ENCODE measurements at places on chromosomes 16 and 17.

- DNase-seq = no peak
Observed at GRCh38 chr16:5925850-5926249, 828.3 kb upstream of the EEF2KMT start.

GRCh38 chr17:77466140-77466539 is 325.4 kb downstream of the SEC14L1 start:
- no peak for DNase-seq

- DNase-seq = no peak
Observed at GRCh38 chr17:61426482-61427304, 25.5 kb upstream of the TBX4 start.

DNA sequence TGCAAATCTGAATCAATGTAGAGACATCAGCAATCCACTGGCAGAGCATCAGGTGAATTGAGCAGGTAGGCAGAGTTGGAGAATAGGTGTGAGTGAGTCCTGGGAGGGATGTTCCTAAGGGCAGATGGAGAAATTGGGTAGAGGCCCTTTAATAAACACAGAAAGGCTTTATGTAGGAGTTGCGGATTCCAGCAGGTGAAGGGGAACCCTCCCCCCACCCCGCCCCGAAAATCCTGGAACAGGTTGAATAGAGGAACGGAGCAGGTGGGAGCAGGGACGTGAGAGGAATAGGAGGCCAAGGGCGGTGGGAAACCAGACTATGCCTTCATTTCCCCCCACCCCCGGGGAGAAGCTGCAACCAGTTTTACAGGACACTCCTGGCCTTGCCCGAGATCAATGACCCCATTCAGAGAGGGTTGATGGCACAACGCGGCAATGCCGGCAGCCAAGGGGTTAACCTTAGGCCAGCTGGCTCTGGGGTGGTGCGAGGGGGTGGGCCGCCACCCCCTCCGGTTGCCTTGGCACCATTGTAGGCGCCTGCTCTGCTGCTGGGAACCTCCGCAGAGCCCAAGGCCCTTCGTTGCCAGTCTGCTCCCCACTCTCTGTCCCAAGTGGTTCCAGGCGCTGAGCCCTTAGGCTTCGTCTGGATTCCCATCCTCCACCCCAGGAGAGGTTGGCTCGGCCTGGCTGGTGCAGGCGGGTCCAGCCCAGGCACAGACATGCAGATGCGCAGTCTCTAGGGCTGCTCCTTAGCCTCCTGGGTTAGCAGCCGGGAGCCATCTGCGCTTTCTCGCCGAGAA is 814 bp upstream of the RUNDC3A start:
- no peak for DNase-seq

DNA sequence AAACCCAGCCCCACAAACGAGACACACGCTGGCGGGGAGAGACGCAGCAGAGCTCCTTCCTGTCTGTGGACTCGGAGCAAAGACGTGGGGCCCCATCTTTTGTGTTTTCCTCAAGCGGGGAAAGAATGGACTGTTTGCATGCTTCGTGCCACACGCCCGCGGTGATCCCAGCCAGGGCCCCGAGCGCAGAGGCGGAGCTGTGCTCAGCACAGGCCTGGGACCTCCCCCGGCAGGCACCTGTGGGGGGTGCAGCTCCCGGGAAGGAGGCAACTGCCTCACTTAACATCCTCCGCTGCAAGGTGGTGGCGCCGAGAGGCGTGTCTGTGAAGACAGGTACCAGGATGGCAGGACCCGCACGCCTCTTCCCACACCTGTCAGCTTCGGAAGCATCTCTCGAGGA is 19.1 kb downstream of the TRARG1 start:
- DNase-seq = no peak

- no peak for DNase-seq
Observed at GRCh38 chr16:14289692-14290340, 218.7 kb downstream of the MRTFB start.

GRCh38 chr17:74542166-74542565 is 3.7 kb downstream of the CD300C start:
- DNase-seq = no peak

GRCh38 chr17:41329279-41329948 is 13.9 kb upstream of the KRTAP17-1 start:
- no peak for DNase-seq

GRCh38 chr17:78014646-78015045 is 56.1 kb downstream of the TNRC6C start:
- DNase-seq = no peak

- DNase-seq = no peak
Observed at GRCh38 chr16:2237493-2238149, 1.4 kb downstream of the DNASE1L2 start.

GRCh38 chr16:2848933-2849725 is 8.8 kb downstream of the PRSS22 start:
- no peak for DNase-seq

- DNase-seq = no peak
Observed at GRCh38 chr16:4667203-4667963, 26.0 kb upstream of the NUDT16L1 start.

DNA sequence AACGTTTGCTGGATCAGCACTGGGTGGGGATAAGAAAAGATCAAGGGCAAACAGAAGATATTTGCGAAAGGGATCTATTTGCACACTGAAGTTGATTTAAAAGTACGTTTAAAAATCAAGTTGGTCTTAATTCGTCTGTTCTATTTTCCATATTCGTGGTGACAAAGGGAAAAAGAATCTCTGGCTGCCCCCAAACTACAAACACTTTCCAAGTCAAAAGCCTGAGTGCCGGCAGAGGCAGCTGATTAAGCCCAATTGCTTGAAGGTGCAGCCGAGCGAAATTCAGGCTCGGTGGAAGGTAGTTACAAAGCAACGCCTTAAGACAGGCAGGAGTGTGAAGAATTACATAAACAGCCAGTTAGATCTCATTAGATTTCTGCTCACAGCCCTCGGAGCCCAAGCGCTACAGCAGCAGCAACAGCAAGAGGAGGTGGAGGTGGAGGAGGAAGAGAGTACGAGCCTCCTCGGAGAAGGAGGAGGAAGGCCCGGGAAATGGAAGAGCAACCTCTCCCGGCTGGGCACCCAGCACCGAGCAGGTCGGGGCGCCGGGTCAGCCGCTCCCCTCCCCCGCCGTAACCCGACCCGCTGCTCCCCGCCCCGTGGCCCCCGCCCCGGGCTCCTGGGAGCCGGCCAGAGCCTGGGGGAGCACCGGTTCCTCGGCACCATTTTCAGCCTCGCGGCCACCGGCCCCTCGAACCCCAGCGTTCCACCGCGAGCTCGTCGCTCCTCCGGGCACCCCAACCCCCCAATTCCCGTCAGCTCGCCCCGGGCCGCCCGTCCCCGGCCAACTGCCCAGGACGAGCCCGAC is 890 bp downstream of the TOB1 start:
- DNase-seq = peak; percentile 30

GRCh38 chr16:65758620-65759019 is 607.9 kb upstream of the CDH5 start:
- DNase-seq = no peak

DNA sequence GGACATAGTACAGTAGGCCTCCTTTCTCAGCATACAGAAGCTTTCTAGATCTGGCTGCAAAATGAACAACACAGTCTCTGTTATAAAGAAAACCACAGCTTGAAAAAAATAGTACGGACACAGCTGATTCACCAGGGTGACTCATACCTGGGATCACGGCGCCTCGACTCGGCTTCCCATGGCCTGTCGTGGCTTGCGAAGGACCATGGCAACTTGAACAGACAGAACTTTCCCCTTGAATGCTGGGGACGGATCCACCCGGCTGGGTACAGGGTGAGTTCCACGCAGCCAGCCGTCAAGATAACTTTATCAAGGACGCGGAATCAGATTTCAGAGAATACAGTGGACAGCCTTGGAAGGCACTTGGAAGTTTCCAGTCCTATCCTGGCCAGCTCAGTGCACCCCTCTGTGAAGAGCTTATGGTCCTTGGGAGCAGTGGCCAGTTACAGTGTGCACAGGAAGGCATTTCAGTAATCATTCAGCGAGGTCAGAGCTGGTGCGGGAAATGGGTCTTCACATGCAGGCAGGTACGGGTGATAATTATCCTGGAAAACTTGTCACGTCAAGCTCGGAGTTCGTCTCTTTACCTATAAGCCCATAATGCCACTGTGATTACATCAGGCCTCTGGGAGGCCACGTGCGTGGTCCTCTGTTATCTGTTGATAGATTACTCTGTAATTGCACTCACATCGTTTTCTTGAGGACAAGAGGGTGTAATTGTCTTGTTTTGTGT is 57.9 kb upstream of the MAF start:
- no peak for DNase-seq

DNA sequence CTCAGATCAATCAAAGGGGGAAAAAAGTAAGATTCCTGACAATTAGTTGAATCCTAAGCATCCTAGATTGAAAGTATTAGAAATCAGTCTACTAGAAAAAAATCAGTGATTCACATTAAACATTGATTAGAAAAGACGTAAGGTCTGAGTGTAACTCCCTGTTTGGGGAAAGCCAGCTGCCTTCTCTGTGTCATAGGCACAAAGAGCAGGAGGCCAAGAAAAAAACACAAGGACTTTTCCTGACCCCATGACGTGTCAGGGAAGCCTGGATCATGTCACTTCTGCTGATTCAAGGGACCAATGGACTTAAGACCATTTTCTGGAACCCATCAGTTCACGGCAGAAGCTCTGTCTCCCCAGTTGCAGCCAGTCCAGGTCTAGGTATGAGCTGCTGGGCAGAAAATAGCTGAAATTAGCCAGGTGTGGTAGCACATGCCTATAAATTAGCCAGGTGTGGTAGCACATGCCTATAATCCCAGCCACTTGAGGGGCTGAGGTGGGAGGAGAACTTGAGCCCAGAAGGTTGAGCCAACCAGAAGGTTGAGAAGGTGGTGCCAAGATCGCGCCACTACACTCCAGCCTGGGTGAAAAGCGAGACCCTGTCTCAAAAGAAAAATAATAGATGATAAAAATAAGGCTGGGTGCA is 35.9 kb downstream of the RANBP10 start:
- no peak for DNase-seq

DNA sequence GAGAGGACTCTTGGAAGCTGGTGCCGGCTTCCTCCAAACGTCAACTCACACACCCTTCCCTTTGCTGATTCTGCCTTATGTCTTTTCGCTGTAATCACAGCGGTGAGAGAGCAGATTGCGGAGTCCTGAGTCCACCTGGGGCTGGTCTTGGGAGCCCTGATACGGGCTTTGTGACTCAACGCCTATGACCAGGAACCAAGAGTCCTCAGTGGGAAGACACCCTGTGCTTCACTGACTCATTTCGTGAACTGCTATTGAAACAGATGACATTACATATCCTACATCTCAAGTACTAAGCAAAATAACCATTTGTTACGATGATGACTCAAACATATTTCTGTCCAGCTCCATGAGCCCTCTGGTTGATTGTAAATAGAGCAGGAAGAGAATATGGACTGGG is 90.7 kb upstream of the CREBBP start:
- DNase-seq = no peak

GRCh38 chr17:65359016-65359415 is 202.4 kb downstream of the AXIN2 start:
- DNase-seq = no peak

GRCh38 chr16:17205279-17206211 is 265.2 kb downstream of the XYLT1 start:
- DNase-seq = no peak

DNA sequence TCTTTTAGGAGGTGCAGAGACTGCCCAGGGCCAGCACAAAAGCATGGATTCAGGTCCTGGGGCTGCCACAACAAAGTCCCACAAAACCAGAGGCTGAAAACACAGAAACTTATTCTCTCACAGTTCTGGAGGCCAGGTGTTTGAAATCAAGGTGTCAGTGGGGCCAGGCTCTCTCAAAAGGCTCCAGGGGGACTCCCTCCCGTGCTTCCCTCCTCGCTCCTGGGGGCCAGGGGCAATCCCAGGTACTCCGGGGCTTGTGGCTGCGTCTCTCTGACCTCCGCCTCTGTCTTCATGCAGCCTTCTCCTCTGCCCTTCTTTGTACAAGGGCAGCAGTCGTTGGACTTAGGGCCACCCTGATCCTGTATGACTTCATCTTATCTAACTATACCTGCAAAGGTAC is 8.3 kb upstream of the RBFOX3 start:
- no peak for DNase-seq

DNA sequence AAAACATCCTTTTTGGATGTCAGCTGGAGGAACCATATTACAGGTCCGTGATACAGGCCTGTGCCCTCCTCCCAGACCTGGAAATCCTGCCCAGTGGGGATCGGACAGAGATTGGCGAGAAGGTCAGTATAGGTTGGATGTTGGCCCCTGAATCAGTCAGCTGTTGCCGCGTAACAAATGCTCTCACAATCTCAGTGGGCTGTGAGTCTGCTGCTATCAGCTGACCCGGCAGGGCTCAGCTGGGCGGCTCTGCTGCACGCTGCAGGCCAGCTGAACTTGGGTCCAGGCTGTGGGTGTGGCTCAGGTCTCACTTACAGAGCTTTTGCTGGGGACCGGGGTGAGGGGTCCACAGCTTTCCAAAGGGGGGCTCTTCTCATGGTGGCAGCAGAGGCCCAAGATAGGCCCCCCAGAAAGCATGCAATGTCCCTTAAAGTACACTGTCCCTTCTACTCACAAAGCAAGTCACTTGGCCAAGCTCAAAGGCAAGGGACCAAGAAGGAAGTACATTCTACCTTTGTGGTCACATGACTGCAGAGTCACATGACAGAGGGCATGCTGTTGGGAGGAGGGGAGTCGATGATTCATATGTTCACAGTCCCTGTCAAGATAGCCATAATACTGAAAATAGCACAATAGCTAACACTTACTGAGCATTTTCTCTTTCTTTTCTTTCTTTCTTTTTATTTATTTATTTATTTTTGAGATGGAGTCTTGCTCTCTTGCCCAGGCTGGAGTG is 134.2 kb downstream of the ABCC1 start:
- peak; percentile 17 for DNase-seq

GRCh38 chr16:709566-710499 is 4.2 kb upstream of the FBXL16 start:
- no peak for DNase-seq

DNA sequence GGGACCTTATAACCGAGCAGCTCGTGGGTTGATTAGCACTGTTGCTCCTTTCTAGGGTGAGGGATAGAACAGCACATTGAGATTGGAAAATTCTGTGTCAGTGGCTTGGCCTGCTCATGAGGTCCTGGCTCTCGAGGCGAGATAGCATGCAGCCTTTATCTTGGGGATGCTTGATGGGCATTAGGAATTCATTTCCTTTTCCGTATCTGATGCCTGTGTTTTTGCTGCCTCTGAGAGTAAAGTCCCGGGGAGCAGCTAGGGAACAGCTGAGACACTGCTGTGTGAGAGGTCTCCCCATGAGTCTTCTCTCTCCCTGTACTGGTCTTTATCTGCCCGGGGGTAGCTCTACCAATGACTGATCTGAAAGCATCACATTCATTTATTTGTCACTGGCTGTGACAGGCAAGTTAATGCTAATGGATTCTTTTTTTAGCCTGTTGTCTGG is 14.5 kb downstream of the MSI2 start:
- no peak for DNase-seq

- no peak for DNase-seq
Observed at GRCh38 chr17:50452630-50453300, 15.9 kb downstream of the CHAD start.
